ENCODE measurements at places on chromosomes 11 and 22. TPM values are rescaled to one million over a fixed set of nuclear protein-coding genes. Genes with fewer than 3 reads are reported as not detected.

- no peaks in the 10 kb centered on the region for H3K27me3 ChIP-seq
- DNase-seq, result no peak
- H3K4me3 ChIP-seq, result no peak overlapping the region
- H3K36me3 ChIP-seq, result no peaks in the 10 kb centered on the region
Measured at GRCh38 chr11:129248618-129249017, 56.5 kb upstream of the ARHGAP32 start.

- no peak for DNase-seq
- no peak overlapping the region for H3K27ac ChIP-seq
Measured at GRCh38 chr11:2104524-2105440, 34.4 kb downstream of the IGF2 start.

DNA sequence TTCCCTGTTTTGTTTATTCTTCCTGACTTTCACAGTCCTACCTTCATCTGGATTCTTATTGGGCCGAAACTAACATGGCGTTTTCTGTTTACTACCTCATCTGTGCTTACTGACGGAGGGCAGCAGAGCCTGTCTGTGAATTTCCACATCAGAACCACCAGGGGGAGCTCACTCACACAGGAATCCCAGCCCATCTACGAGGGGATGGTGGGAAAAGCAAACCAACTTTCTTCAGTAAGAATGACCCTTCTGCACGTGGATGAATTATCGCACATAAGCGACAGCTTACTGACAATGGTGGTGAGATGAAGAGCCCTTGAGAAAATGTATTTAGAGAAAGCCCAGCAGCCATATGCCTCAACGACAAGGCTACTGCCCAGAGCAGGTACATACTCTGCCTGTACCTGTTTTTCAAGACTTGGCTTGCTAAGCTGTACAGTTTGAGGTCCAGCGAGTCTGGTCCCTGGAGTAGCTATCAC, 42.5 kb downstream of the LARGE2 start:
- H3K4me3 ChIP-seq, result no peak overlapping the region
- peaks cover 10% of the 10 kb centered on the region for H3K36me3 ChIP-seq
- no peak for DNase-seq
- no peaks in the 10 kb centered on the region for H3K27me3 ChIP-seq

The DNAJB7 gene
- not detected for total RNA-seq

DNA sequence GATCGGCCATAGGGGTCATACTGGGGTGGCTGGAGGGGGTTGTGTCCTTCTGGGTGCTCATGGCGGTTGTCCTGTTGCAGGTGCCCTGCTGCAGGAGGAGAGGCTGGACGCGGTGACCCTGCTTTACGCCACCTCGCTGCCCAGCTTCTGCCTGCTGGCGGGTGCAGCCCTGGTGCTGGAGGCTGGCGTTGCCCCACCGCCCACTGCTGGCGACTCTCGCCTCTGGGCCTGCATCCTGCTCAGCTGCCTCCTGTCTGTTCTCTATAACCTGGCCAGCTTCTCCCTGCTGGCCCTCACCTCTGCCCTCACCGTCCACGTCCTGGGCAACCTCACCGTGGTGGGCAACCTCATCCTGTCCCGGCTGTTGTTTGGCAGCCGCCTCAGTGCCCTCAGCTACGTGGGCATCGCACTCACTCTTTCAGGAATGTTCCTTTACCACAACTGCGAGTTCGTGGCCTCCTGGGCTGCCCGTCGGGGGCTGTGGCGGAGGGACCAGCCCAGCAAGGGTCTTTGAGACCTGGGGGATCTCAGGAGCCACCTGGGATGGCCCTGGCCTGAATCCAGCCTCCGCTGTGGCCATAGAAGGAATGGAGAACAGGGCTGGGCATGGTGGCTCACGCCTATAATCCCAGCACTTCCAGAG, 11.1 kb downstream of the SLC35E4 start:
- H3K27ac ChIP-seq, result no peak overlapping the region
- peaks cover 11% of the 10 kb centered on the region for H3K4me1 ChIP-seq
- H3K27me3 ChIP-seq, result no peaks in the 10 kb centered on the region
- DNase-seq, result no peak
- H3K36me3 ChIP-seq, result peaks cover 14% of the 10 kb centered on the region

All from esophagus muscularis mucosa (tissue), 4 donors.